ENCODE measurements at places on chromosomes 2 and 18. TPM values are rescaled to one million over a fixed set of nuclear protein-coding genes. Genes with fewer than 3 reads are reported as not detected.

DNA sequence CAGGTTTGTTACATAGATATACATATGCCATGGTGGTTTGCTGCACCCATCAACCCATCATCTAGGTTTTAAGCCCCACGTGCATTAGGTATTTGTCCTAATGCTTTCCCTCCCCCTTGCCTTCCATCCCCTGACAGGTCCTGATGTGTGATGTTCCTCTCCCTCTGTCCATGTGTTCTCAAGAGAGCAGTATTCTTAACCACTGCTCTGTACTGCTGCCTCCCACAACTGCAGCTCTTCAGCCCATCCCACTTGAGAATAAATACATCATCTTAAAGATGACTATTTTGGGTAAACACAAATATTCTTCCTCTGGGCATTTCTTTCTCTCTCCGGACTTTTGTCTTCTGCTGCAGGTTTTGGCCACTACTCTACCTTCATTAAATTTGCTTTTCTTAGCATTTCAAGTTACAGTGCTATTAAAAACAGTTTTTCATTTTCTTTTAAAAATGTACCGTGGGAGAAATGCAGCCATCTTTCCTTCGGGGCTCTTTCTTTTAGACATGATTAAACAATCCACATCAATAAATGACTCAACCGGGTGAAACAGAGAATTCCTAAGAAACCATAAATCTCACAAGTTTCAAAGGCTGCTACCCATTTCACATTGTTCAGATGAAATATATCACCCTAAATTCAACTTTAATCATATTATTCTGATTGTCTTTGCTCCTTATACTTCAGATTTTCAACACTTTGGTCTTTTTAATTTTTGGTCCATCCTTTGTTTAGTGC, 323.4 kb downstream of the GALNT13 start:
- DNase-seq, result no peak
- H3K27me3 ChIP-seq, result no peaks in the 10 kb centered on the region

DNA sequence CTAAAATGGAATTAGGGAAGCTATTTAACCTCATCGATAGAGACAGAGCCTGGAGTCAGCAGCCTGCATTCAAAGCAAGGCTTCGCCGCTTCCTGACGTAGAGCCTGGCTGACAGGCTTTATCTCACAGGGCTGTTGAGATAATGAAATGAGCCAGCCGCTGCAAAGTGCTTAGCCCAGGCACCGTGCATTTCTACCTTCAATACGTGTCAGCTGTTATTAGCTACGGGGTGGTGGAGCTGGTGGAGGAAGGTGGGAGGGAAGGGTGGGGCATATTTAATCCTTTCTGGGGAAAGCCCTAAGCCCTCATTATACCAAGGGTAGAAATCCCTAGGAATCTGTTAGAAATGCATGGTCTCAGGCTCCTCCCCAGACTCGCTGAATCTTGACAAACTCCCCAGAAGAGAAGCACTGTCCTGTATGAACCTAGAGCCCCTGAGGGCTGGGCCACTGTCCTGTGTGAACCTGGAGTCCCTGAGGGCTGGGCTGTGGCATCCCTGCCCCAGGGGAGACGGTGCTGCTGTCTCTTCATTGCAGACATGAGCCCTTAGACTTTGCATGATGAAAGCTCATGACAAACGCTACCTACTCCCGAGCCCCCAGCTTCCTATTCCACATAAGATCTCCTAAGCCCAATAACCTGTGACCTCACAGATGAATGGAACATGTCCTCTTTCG, 72.4 kb downstream of the ALPK2 start:
- no peak overlapping the region for H3K4me3 ChIP-seq
- no peaks in the 10 kb centered on the region for H3K4me1 ChIP-seq
- DNase-seq, result no peak
- H3K36me3 ChIP-seq, result no peaks in the 10 kb centered on the region

DNA sequence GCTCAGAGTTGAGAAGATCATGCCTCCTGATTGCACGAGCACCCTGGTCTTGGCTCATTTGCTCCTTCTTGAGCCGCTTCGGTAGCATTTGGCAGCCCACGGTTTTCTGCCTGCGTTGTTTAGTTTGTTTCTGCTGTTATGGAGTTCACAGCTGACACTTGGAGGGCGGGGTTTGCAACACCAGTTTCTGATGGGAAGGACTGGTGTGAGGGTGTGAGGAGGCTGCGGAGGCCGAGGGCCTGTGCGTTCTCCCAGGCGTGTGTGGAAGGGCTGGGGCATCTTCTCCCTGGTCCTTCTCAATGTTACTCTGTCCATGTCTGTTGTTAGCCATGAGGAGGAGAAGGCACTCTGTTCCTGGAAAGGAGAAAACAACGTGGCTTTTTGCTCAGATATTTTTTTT, 22.9 kb downstream of the NFATC1 start:
- no peaks in the 10 kb centered on the region for H3K4me1 ChIP-seq
- no peak overlapping the region for H3K27ac ChIP-seq
- DNase-seq, result no peak
- no peaks in the 10 kb centered on the region for H3K27me3 ChIP-seq
- peaks cover 6% of the 10 kb centered on the region for H3K36me3 ChIP-seq

Gene FSIP2
- total RNA-seq, result 2.4 TPM

DNA sequence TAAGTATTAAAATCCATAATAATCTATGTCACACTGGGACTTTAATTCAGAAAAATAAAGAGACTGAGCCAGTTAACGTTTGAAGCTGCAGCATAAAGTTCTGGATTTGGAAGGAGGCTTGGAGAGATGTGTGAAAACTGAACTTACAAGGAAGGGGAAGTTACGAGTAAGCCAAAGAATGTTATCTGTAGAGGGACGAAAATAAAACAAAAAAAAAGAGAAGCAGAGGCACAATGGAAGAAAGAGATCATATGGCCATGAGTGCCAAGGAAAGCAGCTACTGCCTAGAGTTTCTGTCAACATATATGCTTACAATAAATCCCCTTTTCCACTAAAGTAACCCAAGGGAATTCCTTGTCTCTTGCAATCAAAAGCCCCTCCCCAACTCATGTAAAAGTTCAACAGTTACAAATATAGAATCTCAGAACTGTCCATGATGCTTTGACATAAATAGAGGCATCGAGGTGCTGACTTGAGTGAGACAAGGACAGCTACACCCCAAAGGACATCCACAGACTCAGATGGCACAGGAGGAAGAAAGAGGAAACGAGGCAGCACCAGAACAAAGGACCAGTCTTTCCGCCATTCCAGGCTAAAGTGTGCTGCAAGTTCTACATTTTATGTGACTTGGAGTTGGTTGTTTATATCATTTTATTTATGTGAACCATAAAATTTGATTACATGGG, 16.1 kb upstream of the ARL5A start:
- H3K27me3 ChIP-seq, result no peaks in the 10 kb centered on the region
- H3K27ac ChIP-seq, result peak overlapping the region; percentile 13
- H3K4me1 ChIP-seq, result peaks cover 28% of the 10 kb centered on the region
- peak overlapping the region; percentile 13 for H3K4me3 ChIP-seq
- H3K36me3 ChIP-seq, result no peaks in the 10 kb centered on the region
- no peak for DNase-seq

Gene SERPINB13
- total RNA-seq, result not detected

Gene SPATA3
- not detected for total RNA-seq

- H3K4me1 ChIP-seq, result peaks cover 3% of the 10 kb centered on the region
- H3K27me3 ChIP-seq, result no peaks in the 10 kb centered on the region
- H3K27ac ChIP-seq, result no peak overlapping the region
- no peak overlapping the region for H3K4me3 ChIP-seq
Measured at GRCh38 chr2:188969236-188969635, 4.9 kb upstream of the COL3A1 start.

- H3K4me3 ChIP-seq, result no peak overlapping the region
- H3K27me3 ChIP-seq, result no peaks in the 10 kb centered on the region
- H3K36me3 ChIP-seq, result no peaks in the 10 kb centered on the region
- no peak for DNase-seq
- no peak overlapping the region for H3K27ac ChIP-seq
Measured at GRCh38 chr2:111182121-111182520, 61.4 kb downstream of the BCL2L11 start.

DNA sequence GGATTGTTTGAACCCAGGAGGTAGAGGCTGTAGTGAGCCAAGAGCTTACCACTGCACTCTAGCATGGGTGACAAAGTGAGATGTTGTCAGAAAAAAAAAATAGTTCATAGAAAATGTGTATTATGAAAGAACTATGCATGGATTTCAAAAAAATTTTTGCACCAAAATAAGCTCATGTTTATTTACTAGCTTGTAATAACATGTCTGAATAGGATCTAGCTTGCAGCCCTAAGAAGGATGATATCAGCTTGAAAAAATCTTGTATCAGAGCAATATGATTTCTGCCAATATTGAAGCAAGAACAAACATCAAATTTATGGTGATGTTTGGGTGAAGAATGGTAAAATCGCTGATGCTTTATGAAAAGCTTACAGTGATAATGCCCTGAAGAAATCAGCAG, 97.0 kb upstream of the RFX8 start:
- H3K36me3 ChIP-seq, result no peaks in the 10 kb centered on the region
- no peaks in the 10 kb centered on the region for H3K27me3 ChIP-seq
- peaks cover 5% of the 10 kb centered on the region for H3K4me1 ChIP-seq
- DNase-seq, result no peak

GRCh38 chr18:5772306-5773105, 122.8 kb downstream of the TMEM200C start:
- H3K4me3 ChIP-seq, result no peak overlapping the region
- no peaks in the 10 kb centered on the region for H3K27me3 ChIP-seq
- H3K27ac ChIP-seq, result no peak overlapping the region

DNA sequence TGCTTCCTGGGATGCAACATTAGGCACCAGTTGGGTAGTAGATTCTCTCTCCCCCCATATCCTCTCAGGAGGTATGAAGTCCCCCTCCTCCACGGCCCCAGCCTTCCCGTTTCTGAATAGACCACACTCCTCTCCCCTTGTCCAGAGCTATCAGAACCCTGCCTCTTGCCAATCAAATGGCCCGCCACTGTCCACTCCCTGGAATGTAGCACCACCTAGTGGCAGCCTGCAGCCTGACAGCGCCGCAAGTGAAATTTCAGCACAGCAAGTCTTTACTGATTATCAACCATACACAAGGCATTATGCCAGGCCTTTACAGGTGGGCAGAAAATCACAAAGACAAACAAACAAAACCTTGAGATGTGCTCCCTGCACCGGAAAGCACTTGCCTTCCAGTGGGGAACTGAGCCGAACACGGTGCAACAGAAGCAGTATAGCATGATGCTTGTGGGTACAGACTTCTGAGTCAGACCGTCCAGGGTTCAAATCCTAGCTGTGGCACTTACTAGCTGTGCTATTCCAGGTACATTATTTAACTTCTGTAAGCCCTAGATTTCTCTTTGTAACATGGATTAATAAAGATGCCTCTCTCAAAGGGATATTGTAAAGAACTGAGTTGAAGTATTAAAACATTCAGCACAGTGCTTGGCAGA, 174.0 kb downstream of the SMAD2 start:
- H3K4me3 ChIP-seq, result no peak overlapping the region
- H3K27me3 ChIP-seq, result no peaks in the 10 kb centered on the region
- H3K27ac ChIP-seq, result no peak overlapping the region
- H3K36me3 ChIP-seq, result no peaks in the 10 kb centered on the region
- DNase-seq, result no peak
- H3K4me1 ChIP-seq, result no peaks in the 10 kb centered on the region

Gene ASAP2
- 102 TPM for total RNA-seq

DNA sequence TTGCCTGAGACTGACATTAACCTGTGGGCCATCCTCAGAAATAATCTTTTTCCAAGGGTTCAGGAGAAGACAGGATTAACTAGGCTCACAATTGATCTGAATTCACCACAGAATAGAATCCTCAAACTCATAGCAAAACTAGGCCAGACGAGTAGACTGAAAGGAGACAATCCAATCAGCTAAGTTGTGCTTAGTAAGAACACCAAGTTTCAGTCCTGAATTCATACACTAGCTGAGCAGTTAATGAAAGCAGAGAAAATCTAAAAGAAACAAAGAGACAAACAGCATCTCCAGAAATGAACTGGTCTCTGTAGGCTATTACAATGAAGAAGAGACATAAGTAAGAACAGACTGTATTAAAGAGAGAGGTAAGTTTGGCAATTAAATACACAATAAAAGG, 89.5 kb downstream of the GORASP2 start:
- H3K27me3 ChIP-seq, result no peaks in the 10 kb centered on the region
- no peak for DNase-seq

- H3K27ac ChIP-seq, result no peak overlapping the region
- H3K27me3 ChIP-seq, result no peaks in the 10 kb centered on the region
- H3K4me3 ChIP-seq, result no peak overlapping the region
- H3K4me1 ChIP-seq, result no peaks in the 10 kb centered on the region
- DNase-seq, result no peak
Measured at GRCh38 chr2:128941751-128942150, 623.1 kb upstream of the HS6ST1 start.

GRCh38 chr2:145228506-145228905, 708.6 kb upstream of the ZEB2 start:
- H3K27ac ChIP-seq, result no peak overlapping the region
- no peak for DNase-seq
- H3K4me1 ChIP-seq, result no peaks in the 10 kb centered on the region
- no peak overlapping the region for H3K4me3 ChIP-seq

- no peak overlapping the region for H3K27ac ChIP-seq
- DNase-seq, result no peak
- H3K27me3 ChIP-seq, result no peaks in the 10 kb centered on the region
- peaks cover 19% of the 10 kb centered on the region for H3K4me1 ChIP-seq
- H3K4me3 ChIP-seq, result no peak overlapping the region
Measured at GRCh38 chr2:30336978-30337841, 105.9 kb downstream of the LBH start.

DNA sequence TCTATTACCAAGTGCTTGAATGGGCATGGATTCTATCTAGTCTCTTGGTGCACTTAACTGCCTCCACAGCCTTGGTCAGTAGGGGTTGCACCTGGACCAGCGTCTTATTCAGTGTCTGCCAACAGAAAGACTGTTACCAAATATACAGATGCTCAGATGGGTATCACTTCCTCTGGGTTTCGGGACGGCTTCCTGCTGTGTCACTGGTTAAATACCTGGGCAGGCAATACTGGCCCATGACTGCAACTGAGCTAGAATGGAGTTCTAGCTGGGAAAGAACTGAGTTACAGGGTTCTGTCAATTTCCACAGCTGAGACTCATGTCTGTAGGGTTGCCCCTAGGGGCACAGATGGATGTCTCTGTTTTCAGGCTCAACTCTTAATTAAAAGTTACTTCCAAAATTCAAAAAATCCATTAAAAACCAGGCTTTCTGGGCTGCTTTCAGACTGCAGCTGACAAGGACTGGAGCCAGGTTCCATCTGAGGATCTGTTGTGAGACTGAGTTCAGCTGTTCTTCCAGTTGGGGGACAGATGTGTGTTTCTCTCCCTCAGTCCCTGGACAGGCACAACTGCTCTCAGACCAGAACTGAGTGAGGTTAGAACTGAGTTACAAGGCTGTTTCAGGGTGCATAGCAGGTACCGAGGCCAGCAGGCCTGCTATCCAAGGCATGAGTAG, 789.6 kb upstream of the SLC8A1 start:
- DNase-seq, result no peak
- H3K36me3 ChIP-seq, result no peaks in the 10 kb centered on the region
- H3K4me1 ChIP-seq, result no peaks in the 10 kb centered on the region
- H3K27ac ChIP-seq, result no peak overlapping the region
- H3K27me3 ChIP-seq, result no peaks in the 10 kb centered on the region

Gene PROC
- not detected for total RNA-seq

- DNase-seq, result no peak
- H3K4me1 ChIP-seq, result peaks cover under 1% of the 10 kb centered on the region
- H3K27ac ChIP-seq, result no peak overlapping the region
- H3K36me3 ChIP-seq, result no peaks in the 10 kb centered on the region
Measured at GRCh38 chr2:71945603-71945959, 202.1 kb downstream of the CYP26B1 start.

GRCh38 chr2:206739271-206739670, 21.1 kb upstream of the DYTN start:
- H3K27ac ChIP-seq, result no peak overlapping the region
- H3K4me1 ChIP-seq, result no peaks in the 10 kb centered on the region
- DNase-seq, result no peak
- no peaks in the 10 kb centered on the region for H3K27me3 ChIP-seq
- no peak overlapping the region for H3K4me3 ChIP-seq

Gene CYS1
- total RNA-seq, result 13.5 TPM

Data from thoracic aorta (tissue), 2 donors.